SIG-M5 (cell line): ENCODE measurements at places on chromosomes 12 and 14.

GRCh38 chr12:56420411-56420810 is 28.8 kb downstream of the TIMELESS start:
- no peak for DNase-seq

DNA sequence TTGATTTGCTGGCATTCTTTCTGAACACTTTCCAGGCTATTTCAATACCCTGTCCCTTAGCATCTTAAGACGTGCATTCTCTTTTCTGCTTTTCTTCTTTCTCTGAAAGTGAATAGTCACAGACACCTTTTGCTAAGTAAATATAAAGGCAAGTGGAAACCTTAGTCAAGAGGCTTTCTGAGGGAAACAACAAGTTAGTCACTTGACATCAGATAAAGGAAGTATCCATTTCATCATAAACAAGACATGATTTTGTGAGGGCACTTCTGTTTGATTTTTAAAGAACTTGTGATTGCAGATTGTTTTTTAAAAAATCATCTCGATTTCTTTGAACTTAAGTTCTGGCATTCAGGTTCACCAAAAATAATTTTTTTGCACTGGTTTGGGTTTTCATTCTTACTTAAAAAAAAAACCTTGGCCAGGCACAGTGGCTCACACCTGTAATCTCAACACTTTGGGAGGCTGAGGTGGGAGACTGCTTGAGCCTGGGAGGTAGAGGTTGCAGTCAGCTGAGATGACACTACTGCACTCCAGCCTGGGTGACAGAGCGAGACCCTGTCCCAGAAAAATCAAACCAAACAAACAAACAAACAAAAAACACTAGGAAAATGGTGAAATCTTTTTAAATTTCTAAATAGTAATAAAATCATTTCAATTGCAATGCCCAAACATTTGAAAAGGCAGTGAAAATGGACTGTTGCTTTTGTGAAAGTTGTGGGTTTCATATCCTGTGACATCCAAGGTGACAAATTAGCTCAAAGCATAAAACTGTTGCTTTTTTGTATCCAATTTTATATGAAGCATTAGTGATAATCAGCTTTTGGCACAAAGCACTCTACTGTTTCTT is 8.3 kb upstream of the KLHL42 start:
- DNase-seq: no peak

GRCh38 chr12:119055977-119056376 is 74.6 kb downstream of the SRRM4 start:
- DNase-seq: no peak

DNA sequence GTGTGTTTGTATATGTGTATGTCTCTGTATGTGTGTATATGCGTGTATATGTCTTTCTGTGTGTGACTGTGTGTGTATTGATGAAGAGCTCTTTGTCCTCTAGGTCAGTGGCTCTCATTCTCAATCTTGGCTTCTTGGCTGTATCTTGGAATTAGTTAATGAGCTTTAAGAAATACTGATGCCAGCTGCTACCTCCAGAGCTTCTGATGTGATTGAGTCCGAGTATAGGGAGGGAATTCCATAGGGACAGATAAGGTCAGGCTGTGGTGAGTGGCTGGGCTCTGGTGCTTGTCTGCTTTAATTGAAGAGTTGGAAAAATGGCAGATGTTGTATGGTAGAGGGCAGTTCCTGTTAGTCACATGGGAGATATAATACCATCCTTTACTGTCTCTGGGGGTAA is 140.1 kb downstream of the C12orf75 start:
- DNase-seq: no peak

- DNase-seq: no peak
Measured at GRCh38 chr12:122795807-122796206, 21.4 kb downstream of the CCDC62 start.

DNA sequence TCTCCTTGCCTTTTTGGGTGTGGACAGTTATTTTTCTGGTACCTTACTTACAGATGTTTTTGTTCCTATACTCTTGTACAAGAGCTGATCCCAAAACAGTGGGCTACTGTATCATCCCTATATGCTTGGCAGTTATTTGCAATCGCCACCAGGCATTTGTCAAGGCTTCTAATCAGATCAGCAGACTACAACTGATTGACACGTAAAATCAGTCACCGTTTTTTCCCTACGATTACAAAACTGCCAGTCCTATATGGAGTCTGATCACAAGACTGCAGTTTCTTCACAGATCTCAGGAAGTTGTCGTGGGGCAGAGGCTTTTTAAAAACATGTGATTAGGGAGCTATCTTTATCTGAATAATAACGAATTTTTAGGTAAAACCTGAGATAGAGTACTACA is 1.3 kb downstream of the LYSET start:
- no peak for DNase-seq

DNA sequence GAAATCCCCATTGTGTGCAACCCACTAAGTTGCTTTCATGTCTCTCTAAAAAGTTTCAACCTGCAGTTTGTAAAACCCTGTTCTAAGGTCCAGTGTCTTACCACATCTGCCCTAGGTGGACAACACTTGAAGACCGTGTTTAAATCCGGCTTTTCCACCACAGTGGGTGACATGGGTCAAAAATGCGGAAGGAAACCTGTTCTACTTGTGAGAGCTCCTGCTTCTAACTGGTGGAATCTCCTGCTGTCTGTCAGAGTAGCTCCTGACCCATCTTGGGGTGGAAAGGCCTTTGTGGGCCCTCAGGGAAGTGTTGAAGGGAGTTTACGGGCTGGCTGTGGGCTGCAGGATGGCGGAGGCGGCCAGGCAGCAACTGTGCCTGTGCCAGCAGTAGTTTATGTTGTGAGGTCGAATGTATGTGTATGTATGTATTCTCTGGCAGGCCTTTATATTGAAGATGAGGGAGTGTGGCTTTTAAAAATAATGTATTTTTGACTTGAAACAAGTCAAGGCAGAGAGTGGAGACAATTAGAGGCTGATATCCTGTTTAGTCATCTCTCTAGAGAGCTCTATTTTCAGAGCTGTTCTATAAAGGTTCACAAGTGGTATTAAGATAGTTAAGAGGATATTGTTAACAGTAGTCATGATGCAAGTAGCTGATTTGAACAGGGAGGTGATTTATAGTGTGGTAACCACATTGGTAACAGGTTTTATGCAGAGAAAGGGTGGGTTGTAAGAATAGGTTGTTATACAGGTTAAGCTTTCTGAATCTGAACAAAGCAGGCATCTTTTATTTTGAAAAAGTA is 67.0 kb downstream of the PRKCH start:
- DNase-seq: no peak

DNA sequence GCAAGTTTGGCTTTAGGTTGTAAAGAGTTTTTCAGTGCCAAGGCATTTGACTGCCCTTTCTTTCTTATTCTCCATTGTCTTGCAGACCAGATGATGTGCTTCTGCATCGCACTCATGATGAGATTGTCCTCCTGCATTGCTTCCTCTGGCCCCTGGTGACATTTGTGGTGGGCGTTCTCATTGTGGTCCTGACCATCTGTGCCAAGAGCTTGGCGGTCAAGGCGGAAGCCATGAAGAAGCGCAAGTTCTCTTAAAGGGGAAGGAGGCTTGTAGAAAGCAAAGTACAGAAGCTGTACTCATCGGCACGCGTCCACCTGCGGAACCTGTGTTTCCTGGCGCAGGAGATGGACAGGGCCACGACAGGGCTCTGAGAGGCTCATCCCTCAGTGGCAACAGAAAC is 64.3 kb downstream of the KCNMB4 start:
- DNase-seq: no peak

- no peak for DNase-seq
Measured at GRCh38 chr12:84551373-84551772, 361.2 kb downstream of the SLC6A15 start.

- DNase-seq: no peak
Measured at GRCh38 chr12:20194171-20194570, 174.2 kb upstream of the PDE3A start.

DNA sequence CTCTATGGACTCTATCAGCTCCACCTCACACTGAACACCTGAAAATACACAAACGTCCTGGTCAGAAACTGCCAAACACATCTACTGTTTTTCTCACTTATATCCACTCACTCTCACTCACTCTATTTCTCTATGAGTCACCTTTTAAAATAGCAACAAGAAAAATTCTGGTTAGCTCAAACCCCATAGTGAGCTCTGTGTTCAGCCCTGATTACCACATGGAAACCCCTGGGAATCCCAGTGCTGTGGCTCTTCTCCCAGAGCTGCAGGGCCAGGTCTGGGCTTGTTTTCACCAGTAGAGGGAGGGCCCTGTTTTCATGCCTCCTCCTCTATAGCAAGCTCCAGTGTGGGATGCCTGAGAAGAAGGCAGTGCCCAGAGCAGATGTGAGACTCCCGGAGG is 1126.1 kb downstream of the TMEM121 start:
- DNase-seq: no peak

DNA sequence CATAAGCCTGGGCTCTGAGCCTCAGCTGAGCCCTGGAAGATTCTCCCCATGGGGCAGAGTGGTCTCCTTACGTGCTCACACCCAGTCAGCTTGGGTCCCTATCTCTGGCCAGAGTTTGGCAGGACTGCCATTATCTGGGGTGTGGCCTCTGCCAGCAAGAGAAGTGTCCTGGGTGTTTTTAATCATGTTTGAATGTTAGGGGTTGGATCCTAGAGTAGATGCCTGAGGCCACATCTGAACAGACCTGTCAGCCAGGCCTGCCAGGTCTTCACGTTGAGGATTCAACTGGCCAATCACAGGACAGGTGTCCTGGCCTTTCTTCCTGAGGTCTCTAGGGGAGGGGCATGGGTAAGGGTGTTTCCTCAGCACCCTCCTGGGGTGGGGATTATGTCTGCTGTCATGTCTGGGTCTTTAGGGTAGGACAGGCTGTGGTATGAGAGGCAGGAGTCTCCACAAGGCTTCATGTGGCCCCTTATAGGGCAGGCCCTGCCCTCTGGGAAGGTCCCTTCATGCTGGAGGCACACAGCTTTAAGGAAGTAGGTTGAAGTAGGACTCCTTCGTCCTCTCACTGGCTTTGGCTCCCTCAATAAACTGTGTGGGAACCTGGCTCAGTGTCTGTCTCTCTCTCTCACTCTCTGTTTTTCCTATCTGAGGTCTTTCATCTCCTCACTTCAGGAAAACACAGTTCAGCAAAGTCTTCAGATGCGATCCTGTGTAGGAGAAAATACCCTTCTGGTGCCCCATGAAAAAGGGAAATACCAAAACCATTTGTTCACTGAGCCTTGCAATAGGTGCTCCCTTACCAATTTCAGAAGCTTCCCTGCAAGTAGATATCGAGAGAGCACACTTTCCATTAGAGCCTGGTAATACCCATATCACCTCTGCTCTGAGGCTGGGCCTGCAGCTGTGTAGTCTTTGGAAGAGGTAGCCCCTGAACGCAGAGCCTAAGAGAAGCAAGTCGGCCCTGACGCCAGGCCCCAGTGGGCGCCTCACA is 6.7 kb upstream of the FITM1 start:
- DNase-seq: no peak

GRCh38 chr12:42237052-42237852 is 796 bp downstream of the YAF2 start:
- peak; percentile 27 for DNase-seq

DNA sequence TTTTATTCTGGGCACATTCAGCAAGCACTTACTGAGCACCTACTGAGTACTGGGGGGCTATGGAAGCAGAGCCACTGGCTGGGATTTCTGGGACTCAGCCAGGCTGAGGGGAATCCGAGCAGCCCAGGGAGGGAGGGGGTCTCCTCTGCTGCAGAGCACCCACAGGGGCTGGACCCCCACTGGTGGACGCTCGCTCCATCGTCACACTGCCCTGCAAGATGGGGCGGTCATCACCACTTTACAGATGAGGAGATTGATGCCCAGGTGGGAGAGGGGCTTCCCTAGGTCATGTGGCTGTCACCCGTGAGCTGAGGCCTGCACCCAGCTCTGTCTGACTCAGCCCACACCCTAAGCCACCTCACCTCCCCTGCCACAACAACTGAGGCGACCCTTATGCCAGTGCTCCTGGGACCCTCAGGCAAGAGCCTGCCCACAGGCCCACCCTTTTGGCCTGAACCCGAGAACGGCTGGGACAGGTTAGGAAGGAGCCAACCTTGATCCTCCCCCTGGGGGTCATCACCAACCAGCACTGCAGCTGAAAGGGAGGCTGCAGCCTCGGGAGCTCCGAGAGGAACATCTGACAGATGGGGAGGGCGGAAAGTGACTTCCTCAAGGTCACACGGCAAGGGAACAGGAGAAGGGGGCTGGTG is 74.4 kb downstream of the SERPINA3 start:
- no peak for DNase-seq

- no peak for DNase-seq
Measured at GRCh38 chr14:100432652-100433427, 109.7 kb downstream of the SLC25A47 start.
